ENCODE measurements at places on chromosomes 4 and X. TPM values are rescaled to one million over a fixed set of nuclear protein-coding genes. Genes with fewer than 3 reads are reported as not detected.

GNRHR gene
- polyA plus RNA-seq, result 0.45 TPM

SYTL4 gene
- polyA plus RNA-seq, result 0.87 TPM

RENBP gene
- polyA plus RNA-seq, result 0.40 TPM

CXorf65 gene
- not detected for polyA plus RNA-seq

GRCh38 chrX:100625985-100626491 lies 10.6 kb downstream of the TSPAN6 start:
- no peaks in the 10 kb centered on the region for H3K36me3 ChIP-seq
- DNase-seq, result no peak
- H3K27ac ChIP-seq, result no peak overlapping the region

DNA sequence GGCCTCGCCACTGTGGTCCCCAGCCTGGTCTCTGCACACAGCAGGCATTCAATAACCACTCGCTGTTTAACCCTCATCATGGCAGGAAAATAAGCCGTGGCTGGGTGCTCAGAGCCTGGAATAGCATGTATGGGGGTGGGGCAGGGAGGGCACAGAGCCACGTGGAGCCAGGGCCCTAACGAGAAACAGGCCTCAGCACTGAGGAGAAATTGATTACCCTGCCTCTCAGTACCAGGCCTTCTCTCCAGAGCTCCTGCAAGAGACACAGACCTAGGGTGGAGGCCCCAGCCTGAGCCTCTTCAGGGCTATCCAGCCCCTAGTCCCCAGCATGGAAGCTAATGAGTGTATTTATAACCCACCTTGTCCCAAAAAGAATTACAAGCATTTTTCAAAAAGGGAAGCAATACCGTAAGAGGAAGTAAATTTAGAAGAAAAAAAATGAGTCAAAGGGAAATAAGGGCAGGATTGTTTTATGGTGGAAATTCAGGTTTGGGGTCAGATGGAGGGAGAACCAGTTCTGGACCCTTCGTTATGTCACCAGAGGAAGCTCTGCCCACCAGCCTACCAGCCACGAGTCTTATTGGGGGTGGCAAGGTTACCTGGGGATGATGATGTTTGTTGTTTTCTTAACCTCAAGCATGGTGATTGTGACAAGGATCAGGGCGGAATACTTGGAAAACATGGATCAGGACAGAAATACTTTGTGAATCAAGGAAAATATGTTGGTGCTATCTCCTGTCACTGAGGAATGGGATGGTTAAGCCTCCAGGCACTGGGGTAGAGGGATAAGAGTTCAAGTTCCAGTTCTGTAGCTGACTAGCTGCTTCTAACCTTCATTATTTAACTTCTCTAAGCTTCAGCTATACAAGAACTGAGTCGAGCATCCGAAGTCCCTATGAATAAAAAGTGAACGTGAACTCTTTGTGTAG lies 101.9 kb upstream of the RBPJ start:
- peaks cover 14% of the 10 kb centered on the region for H3K27me3 ChIP-seq
- H3K4me3 ChIP-seq, result no peak overlapping the region
- peaks cover 21% of the 10 kb centered on the region for H3K4me1 ChIP-seq
- no peak for DNase-seq
- no peaks in the 10 kb centered on the region for H3K36me3 ChIP-seq

DNA sequence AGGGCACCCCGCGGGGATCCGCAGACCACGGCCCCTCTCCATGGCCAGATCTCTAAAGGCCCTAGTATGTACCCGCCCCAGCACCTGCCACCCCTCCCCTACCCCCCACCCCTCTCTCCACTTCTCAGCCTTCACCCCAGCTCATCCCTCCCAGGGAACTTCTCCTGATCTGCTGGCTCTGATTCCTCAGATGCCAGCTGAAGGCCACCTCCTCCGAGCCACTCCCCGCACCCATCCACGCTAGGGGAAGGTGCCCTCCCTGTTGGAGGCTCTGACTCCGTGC lies 11.9 kb downstream of the PSAPL1 start:
- H3K4me3 ChIP-seq, result no peak overlapping the region
- H3K27me3 ChIP-seq, result no peaks in the 10 kb centered on the region
- H3K36me3 ChIP-seq, result no peaks in the 10 kb centered on the region
- no peak for DNase-seq
- H3K4me1 ChIP-seq, result no peaks in the 10 kb centered on the region

GRCh38 chrX:45807572-45808425 lies 607.1 kb upstream of the DIPK2B start:
- peaks cover 68% of the 10 kb centered on the region for H3K4me1 ChIP-seq
- H3K27me3 ChIP-seq, result no peaks in the 10 kb centered on the region
- no peak for DNase-seq
- no peak overlapping the region for H3K4me3 ChIP-seq

DNA sequence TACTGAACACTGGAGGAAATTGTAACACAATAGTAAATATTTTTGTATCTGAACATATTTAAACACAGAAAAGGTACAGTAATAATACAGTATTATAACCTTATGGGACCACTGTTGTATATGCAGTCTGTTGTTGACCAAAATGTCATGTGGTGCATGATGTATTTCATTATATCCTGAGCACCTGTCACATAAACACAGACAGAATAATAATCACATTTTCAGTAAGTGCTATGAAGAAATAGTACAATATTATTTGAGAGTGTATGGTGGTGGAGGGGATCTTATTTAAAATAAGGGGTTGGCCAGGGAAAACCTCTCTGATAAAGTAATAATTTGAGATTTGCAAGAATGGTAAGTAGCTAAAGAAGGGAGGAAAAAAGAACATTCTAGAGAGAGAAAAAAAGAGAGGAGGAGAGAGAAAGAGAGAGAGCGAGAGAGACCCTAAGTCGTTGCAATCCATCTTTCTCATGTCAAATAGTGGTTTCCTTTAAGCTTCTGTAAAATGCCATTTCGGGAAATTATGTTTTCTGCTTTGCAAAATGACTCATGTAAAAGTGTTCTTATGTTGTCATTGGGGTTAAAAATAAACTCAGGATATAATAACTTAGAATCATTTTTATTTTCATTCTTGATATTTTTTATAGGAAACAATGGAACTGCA lies 19.3 kb upstream of the CLNK start:
- no peak for DNase-seq
- H3K4me1 ChIP-seq, result no peaks in the 10 kb centered on the region
- H3K4me3 ChIP-seq, result no peak overlapping the region
- no peak overlapping the region for H3K27ac ChIP-seq
